ENCODE measurements at places on chromosomes 1 and 21.

GRCh38 chr1:169514566-169515270 lies 29.0 kb upstream of the SLC19A2 start:
- no peak for DNase-seq

- no peak for DNase-seq
Observed at GRCh38 chr1:234281826-234282489, 91.3 kb upstream of the COA6 start.

DNA sequence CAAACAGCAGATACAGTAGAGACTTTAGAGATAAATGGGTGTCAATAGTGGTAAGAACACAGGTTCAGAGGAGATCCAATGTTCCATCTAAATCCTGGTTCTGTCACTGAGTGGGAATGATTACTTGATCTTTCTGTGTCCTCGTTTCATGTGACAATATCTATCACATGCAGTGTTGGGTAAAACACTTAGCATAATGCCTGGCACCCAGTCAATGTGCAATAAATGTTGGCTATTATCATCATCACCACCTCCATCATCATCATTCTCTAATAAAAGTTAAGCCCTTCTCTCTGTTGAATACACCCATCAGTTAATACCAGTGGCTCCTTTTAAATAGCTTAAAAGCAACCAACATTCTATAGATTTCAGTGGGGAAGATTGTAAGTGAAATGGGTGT lies 184.7 kb downstream of the ST6GALNAC3 start:
- no peak for DNase-seq

GRCh38 chr1:180863158-180863775 lies 49.4 kb upstream of the KIAA1614 start:
- DNase-seq, result peak; percentile 67

DNA sequence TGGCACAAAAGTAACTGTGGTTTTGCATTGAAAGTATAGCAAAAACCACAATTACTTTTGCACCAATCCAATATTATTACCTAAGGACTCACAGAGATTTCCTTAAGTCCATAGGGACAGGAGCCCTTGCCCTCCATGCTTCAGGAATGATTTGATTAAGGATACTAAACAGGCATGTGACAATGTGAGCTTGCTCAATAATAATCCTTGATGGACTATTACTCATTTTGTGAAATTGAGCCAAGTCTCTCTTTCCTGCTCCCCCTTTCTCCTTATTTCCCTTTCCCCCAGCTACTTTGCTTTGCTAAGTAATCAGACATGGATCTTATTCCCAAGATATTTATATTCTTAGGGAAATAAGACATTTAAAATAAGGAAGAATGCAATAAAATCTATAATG lies 21.6 kb upstream of the RGL1 start:
- DNase-seq, result peak; percentile 30

GRCh38 chr1:223824712-223825111 lies 21.0 kb downstream of the TP53BP2 start:
- DNase-seq, result no peak

DNA sequence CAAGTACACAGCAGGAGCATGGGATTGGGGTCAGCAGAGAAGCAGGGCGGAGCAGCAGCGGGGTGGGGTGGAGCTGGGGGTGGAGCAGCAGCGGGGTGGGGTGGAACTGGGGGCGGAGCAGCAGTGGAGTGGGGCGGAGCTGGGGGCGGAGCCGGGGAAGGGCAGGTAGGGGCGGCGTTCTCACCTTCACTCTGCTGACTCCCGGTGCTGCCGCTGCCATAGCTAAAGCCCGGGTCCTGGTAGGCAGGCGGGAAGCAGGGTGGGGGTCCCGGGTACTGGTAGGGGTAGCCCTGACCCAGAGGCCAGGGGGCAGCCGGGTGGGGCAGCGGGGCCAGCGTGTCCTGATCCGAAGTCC lies 6.7 kb downstream of the TAS1R3 start:
- no peak for DNase-seq

DNA sequence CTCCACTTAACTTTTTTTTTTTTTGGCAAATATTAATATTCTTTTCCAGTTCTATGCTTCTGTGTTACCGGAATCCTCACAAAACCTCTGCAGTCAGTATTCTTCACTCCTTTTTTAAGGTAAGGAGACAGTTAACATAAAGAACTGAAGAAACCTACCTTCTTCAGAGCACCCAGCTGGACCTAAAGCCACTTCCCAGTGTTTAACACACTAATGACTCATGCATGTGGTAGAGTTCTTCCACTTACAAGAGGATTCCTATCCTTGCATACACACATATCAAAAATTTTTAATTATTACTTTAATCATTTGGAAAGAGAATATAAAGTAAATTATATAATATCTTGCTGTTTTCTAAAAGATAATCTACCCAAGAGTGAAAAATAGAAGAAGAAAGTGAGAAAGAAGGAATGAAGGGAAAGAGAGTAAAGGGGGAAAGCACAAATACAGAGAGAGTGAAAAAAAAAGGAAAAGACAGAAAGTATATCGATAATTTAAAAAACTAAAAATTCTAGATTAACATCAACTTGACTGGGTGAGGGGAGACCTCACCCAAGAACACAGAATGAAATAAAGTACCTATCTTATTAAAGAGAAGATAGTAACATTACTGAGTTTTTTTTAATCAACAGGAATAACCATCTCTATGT lies 54.9 kb downstream of the ENAH start:
- peak; percentile 43 for DNase-seq

- DNase-seq, result no peak
Observed at GRCh38 chr1:56017336-56017735, 562.0 kb downstream of the PLPP3 start.

- DNase-seq, result no peak
Observed at GRCh38 chr1:154998201-154998780, 4.3 kb upstream of the ZBTB7B start.

DNA sequence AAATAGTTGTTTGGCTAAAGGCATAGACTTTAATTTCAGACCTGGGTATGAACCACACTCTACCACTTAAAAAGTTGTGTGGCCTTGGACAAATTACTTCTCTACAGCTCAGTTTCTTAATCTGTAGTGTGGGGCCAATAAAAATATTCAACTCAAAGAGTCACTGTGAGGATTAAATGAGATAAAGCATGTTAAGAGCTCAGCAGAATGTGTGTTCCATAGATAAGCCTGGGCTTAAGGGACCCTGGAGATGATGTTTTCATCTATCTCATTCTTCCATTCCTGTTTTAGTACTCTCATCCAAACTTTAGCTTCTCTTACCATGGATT lies 17.7 kb downstream of the S100A10 start:
- no peak for DNase-seq

DNA sequence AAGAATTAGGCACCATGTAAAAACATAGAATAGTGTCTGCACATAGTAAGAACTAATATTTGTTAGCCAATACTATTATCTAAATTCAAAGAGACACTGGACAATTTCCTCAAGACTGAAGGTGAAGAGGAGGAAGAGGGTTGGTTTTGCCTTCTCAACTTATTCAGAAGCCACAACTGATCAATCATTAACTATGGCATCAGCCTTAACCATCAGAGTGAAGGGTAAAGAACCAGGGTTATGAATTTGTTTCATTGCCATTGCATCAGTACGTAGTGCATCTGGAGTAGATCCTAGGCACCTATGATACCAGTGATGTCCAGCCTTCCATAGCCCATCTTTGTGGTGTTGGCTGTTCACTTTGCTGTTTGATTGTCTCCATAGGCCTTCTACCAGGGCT lies 421.7 kb upstream of the DEPDC1 start:
- no peak for DNase-seq

DNA sequence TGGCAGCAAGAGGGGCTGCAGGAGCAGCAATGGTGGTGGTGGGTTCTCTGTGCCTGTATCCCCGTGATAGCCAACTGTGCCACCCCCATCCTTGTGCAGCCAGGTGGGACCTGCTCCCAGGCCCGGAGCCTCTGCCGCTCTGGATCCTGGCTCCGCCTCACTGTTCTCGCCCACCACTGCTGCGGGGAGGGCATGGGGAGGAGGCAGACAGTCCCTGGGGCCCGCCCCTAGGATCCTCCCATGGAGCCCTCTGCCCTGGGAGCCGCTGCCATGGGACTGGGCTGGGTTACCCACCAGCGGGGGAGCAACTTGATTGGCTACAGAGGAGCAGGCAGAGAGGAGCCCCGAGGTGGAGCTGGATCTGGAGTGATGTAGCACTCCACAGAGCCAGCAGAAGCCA lies 31.6 kb downstream of the CD1D start:
- DNase-seq, result no peak

GRCh38 chr1:167711797-167712196 lies 10.0 kb upstream of the MPZL1 start:
- DNase-seq, result no peak

GRCh38 chr1:10007169-10007568 lies 10.1 kb downstream of the RBP7 start:
- DNase-seq, result no peak

DNA sequence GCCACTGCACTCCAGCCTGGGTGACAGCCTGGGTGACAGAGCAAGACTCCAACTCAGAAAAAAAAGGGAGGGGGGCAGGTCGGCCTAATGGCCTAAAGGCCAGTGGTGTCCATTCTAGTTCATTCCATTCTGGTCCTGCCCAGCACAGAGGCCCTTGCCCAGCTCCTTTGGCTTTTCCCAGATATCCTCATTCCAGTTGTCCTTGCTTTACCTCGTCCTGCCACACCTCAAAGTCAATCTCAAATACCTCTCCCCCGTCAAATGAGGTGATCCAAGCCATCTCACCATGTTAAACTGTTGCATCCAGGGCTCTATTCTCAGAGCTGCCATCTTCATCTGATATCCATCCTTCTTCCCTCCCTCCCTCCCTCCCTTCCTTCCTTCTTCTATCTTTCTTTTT lies 19.9 kb upstream of the PIK3CD start:
- DNase-seq, result no peak

DNA sequence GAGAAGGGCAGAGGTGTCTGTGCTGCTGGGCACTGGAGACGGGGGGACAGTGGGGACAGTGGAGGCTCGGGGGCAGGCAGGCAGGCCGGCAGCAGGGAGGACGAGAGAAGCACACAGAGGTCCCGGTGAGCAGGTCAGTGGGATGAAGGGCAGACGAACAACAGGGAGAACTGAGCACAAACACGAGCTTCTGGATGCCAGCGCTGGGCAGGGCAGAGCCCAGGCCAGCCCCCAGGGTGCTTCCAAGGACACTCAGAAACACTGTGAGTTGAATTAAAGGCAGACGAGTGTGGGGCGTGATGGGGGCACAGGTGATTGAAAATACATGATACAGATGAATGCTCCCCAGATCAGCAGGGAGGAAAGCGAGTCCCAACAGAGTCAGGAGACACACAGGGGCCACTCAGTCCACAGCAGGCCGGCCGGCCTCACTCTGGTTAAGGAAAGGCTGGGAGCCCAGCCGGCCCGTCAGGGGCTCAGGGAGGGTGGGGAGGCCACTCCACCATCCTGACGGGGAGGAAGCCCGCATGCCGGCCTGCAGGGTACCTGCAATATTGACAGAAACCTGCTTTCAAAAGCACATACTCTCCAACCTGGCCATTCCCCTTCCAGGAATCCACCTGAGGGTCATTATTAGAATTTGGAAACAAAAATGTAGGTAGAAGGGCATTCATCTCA lies 14.1 kb downstream of the SLC19A1 start:
- DNase-seq, result no peak

DNA sequence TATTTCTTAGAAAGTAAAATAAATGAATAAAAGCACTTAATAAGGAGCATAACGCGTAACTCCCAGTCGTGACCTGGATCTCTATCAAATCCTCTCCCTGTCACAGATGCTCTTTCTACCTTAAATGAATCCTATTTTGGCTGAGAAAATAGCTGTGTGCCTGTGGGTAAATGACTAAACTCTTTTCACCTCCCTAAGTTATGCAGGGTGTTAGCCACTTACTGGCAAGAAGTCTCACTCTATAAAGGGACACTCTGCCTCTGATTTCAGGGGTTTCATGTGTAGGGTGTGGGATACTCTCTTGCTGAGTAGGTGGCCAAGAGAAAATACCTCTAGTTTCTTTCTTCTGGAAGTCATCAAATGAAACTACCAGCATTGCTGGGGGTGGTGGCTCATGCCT lies 24.3 kb upstream of the PPP1R15B start:
- no peak for DNase-seq
